Myocyte (in vitro differentiated cells): ENCODE measurements at places on chromosomes 1 and 21. TPM values are rescaled to one million over a fixed set of nuclear protein-coding genes. Genes with fewer than 3 reads are reported as not detected.

Gene NTNG1
- total RNA-seq, result 0.08 TPM in 1 of 2 replicates, not detected in the other

Gene RNASEL
- 9.2 and 11.2 TPM in 2 replicates for total RNA-seq

GRCh38 chr1:109847251-109847650 is 63.4 kb upstream of the CSF1 start:
- peak; percentile 37 for DNase-seq

- DNase-seq, result no peak
Measured at GRCh38 chr1:19656780-19657466, 7.8 kb upstream of the HTR6 start.

DNA sequence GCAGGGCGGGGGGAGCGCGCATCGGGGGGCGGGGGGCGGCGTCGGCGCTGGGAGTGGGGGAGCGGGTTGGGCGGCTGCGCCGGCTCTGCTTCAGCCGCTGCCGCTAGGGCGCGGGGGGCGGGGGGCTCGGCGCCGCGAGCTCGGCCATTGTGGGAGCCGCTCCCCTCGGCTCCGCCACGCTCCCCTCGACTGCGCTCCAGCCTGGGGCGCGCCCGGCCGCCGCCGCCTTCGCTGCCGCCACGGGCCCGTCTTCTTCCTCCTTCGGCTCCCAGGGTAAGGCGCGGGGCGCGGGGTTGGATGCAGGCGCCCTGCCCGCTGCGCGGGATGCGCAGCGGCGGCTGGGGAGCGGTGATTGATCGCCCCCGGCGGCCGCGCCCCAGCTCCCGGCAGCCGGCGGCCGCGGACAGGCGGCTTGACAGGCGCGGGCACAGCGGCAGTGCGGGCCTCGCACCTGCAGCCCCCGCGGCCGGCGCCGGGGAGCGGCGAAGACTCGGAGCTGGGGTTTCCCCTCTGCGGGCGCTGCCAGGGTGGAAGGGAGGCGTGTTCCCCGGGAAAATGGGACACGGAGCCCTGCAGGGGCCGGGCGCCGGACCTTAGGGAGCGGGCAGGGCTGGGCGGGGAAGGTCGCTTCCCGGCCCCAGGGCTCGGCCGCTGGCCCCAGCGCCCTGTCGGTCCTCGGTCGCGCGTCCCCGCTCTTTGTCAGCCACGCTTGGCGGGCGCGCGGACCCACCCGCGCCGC is 55.3 kb downstream of the NDUFS5 start:
- DNase-seq, result peak; percentile 37
